ENCODE measurements at places on chromosomes 2 and 18. TPM values are rescaled to one million over a fixed set of nuclear protein-coding genes. Genes with fewer than 3 reads are reported as not detected.

DNA sequence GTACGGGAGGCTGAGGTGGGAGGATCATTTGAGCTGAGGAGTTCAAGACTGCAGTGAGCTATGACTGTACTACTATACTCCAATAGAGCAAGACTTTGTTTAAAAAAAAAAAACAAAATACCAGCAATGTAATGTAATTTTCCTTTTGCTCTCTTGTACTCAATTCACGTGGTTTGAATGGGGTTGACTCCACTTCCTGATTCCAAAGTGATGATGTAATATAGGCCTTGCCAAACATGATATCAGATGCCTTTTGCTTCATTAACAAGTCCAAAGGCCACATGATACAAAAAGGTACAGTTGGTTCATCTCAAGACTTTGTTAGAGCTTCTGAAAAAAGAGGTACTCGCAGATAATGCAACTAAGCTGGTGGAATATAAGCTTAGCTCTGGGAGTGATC is 321.8 kb downstream of the ZEB2 start:
- DNase-seq: no peak

DNA sequence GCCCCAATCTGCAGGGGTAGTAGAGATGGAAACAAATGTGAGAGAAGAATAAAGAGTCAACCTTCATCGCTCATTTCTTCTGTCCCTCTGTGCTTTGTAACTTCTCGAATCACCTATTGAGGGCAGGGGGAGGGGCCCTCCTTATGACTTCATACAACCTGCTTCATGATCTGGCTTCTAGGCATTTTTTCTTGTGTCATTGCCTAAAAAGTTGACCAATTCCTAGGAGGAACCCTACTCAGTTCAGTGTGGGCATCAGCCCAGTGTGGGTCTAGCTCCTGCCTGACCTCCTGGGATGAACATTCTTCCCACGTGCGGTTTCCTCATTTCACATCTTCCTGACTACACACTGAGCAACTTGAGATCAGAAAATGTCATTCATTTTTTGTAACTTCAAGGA is 46.3 kb upstream of the CREB1 start:
- no peak for DNase-seq

- DNase-seq: no peak
Observed at GRCh38 chr2:164697688-164698461, 76.6 kb upstream of the GRB14 start.

- no peak for DNase-seq
Observed at GRCh38 chr2:50766058-50766457, 265.9 kb downstream of the NRXN1 start.

SERPINB2 gene
- 0.20 TPM for total RNA-seq

- DNase-seq: no peak
Observed at GRCh38 chr2:28499282-28499681, 3.4 kb downstream of the PLB1 start.

GRCh38 chr18:26255695-26256622 is 29.7 kb downstream of the TAF4B start:
- no peak for DNase-seq

DNA sequence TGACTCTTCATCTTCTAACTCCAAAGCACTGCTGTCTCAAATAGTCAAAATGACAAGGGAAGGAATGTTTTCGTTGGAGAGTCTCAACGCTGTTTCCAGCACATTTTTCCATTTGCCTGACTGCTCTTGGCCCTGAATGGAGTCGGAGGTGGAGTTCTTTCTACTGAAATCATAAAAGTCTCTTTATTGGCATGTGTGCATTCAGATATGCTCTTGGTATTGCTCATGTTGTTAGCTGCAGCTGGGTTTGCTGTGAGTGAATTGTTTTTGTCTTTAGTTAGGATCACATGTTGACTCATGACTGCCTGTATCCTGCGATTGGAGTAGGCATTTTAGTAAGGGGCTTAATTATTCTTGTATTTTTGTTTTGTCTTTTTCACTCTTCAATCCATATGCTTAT is 16.8 kb downstream of the TMEM17 start:
- DNase-seq: no peak

DNA sequence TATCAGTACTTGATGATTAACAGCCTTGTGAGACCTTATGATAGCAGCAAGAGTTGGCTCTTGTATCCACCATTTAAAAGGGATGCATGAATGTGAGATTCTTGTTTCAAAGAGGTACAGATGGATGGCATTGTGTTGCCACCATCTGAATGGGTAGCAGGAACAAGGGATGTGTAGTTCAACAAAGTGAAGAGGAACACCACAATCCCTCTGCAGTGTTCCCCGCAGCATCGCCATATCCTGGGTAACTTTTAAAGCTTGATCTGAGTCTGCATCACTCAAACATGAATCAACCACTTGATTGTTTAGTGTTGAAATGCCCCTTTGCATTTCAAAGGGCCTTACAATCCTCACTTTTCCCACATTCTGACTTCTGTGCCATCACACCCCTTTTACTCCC is 106.7 kb downstream of the SS18 start:
- no peak for DNase-seq

DNA sequence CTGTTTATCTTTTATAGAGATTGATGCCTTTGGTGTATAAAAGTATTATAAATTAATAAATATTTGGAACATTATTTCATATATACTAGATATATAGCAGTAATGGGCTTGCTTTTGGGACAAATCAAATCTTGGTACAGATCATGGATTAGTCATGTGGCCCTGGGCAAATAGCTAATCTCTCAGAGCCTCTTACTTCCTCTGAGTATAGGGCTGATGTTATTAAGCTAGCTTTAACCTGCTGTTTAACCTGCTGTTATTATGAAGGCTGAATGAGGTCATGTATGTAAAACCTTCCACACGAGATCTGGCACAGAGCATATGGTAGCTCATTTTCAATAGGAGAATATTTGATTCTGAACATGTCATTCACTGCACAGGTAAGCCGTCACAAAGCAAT is 5.7 kb downstream of the ITGB6 start:
- DNase-seq: no peak

LHCGR gene
- total RNA-seq: not detected

PDE11A gene
- 1.4 TPM for total RNA-seq

GRCh38 chr2:238331916-238332315 is 11.6 kb downstream of the TRAF3IP1 start:
- no peak for DNase-seq

DNA sequence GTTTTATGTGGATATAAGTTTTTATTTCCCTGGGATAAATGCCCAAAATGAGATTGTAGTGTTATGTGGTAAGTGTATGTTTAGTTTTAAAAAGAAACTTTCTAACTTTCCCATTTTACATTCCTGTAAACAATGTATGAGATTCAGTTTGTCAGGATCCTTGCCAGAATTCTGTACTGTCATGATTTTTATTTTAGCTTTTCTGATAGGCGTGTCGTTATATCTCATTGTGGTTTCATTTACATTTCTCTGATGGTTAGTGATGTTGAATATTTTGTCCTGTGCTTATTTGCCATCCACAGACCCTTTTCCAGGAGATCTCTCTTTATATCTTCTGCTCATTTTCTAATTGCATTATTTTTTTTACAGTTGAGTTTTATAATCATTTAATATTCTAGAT is 245.6 kb upstream of the CDH2 start:
- DNase-seq: no peak

DNA sequence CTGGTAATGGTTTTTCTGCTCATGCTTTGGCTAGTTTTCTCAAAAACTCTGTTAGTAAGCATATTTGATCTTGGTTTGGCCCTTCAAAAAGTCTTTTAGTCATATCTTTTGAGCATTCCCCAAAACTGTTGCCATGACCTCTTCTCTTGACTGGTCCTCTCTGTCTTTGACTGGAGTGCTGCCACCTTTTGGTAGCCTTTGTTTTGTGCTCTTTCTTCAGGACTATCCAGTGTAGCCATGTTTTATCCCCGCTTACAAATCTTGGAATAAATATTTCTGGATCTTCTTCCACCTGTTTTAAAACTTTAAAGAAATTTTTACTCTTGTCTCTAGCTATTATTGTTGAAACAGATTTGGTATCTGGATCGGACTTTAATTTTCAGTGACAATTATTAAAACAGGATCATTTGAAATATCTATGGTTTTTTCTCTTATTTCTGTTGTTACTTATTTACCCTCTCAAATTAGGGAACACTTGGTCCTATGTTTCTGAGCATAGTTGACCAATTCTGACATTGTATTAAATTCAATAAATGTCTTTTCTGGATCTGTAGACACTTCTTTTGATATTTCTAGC is 965 bp upstream of the ELOA2 start:
- no peak for DNase-seq
